Mesothelial cell of epicardium (in vitro differentiated cells): ENCODE measurements at places on chromosomes 2 and 18.
A peak's percentile ranks its signal among the peaks of the same experiment; 100 is the strongest.

- DNase-seq: no peak
- peaks cover 59% of the 10 kb centered on the region for H3K4me1 ChIP-seq
- no peaks in the 10 kb centered on the region for H3K27me3 ChIP-seq
Measured at GRCh38 chr2:168480825-168481585, 24.9 kb downstream of the CERS6 start.

GRCh38 chr2:120441744-120442471, 96.0 kb downstream of the INHBB start:
- H3K27me3 ChIP-seq: peaks cover 74% of the 10 kb centered on the region
- H3K4me3 ChIP-seq: peak overlapping the region; percentile 77
- peaks cover 12% of the 10 kb centered on the region for H3K4me1 ChIP-seq
- DNase-seq: no peak
- H3K36me3 ChIP-seq: no peaks in the 10 kb centered on the region

GRCh38 chr2:31810200-31810917, 200.4 kb downstream of the MEMO1 start:
- H3K27me3 ChIP-seq: no peaks in the 10 kb centered on the region
- no peak overlapping the region for H3K27ac ChIP-seq
- no peak overlapping the region for H3K4me3 ChIP-seq
- H3K36me3 ChIP-seq: no peaks in the 10 kb centered on the region
- H3K4me1 ChIP-seq: no peaks in the 10 kb centered on the region
- no peak for DNase-seq

DNA sequence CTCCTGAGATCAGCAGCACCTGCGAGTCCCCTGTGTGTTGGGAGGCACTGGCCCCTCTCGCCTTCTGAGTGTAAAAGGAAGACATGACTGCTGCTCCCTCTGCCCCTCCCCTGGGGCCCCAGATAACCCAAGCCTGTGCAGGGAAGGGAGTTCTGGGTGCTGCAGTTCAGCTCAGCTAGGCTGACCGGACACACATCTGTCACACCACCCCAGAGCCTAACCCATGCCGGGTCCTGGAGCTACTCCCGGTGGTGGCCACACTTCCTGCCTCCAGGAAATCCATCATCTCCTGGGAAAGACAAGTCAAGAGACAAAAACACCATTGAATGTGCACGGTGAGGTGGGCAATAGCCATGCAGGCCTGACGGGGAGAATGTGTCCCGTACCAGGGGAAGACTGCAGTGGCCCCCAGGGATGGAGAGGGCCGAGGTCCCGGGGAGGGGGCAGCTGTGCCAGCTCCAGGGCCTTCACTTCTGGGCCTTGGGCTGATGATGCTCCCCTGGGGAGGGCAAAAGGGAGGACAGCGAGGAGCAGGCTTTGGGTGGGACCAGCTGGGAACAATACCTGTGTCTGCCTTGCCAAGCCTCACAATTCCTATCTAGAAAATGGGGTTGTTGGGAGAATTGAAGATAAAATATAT, 210.6 kb downstream of the TFCP2L1 start:
- no peak overlapping the region for H3K4me3 ChIP-seq
- H3K4me1 ChIP-seq: peaks cover 23% of the 10 kb centered on the region
- no peak overlapping the region for H3K27ac ChIP-seq
- peaks cover 43% of the 10 kb centered on the region for H3K27me3 ChIP-seq
- no peak for DNase-seq
- no peaks in the 10 kb centered on the region for H3K36me3 ChIP-seq

- H3K27ac ChIP-seq: peak overlapping the region; percentile 73
- H3K27me3 ChIP-seq: no peaks in the 10 kb centered on the region
- peaks cover 28% of the 10 kb centered on the region for H3K36me3 ChIP-seq
- H3K4me1 ChIP-seq: peaks cover 19% of the 10 kb centered on the region
- H3K4me3 ChIP-seq: no peak overlapping the region
- no peak for DNase-seq
Measured at GRCh38 chr2:105262651-105263091, 21.1 kb downstream of the GPR45 start.

- no peak overlapping the region for H3K4me3 ChIP-seq
- H3K27me3 ChIP-seq: peaks cover 15% of the 10 kb centered on the region
- DNase-seq: no peak
Measured at GRCh38 chr18:12397254-12397653, 10.5 kb upstream of the PRELID3A start.

- no peaks in the 10 kb centered on the region for H3K27me3 ChIP-seq
- H3K4me3 ChIP-seq: no peak overlapping the region
- no peak for DNase-seq
- peak overlapping the region; percentile 13 for H3K27ac ChIP-seq
- no peaks in the 10 kb centered on the region for H3K36me3 ChIP-seq
Measured at GRCh38 chr2:45720210-45720609, 68.7 kb downstream of the PRKCE start.

DNA sequence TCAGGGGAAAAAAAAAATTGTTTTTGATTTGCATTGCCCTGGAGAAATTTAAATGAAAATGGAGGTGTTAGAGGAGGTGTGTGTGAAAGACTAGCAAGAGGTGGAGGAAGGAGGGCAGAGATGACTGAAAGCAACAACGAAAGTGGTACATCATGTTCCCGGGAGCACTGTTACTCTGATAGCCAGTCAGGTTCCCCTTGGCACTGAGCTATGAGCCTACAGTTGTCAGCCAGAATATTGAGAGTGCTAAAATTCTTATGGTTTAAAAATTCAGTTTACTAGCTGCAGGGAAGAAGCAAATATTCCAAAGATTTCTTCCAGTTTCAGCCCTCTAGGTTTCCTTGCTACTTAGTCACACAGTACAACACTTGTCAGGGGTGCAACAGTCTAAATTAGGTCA, 366.7 kb upstream of the DLGAP1 start:
- no peak overlapping the region for H3K27ac ChIP-seq
- H3K27me3 ChIP-seq: no peaks in the 10 kb centered on the region
- H3K4me3 ChIP-seq: no peak overlapping the region
- DNase-seq: no peak

- peaks cover 3% of the 10 kb centered on the region for H3K4me1 ChIP-seq
- DNase-seq: no peak
- no peaks in the 10 kb centered on the region for H3K27me3 ChIP-seq
- no peak overlapping the region for H3K4me3 ChIP-seq
- H3K27ac ChIP-seq: no peak overlapping the region
Measured at GRCh38 chr2:54648256-54648655, 75.2 kb upstream of the EML6 start.

- H3K27me3 ChIP-seq: no peaks in the 10 kb centered on the region
- no peak overlapping the region for H3K4me3 ChIP-seq
- H3K4me1 ChIP-seq: peaks cover 2% of the 10 kb centered on the region
- H3K36me3 ChIP-seq: peaks cover 5% of the 10 kb centered on the region
- H3K27ac ChIP-seq: no peak overlapping the region
- no peak for DNase-seq
Measured at GRCh38 chr2:27831279-27832050, 58.7 kb downstream of the RBKS start.

DNA sequence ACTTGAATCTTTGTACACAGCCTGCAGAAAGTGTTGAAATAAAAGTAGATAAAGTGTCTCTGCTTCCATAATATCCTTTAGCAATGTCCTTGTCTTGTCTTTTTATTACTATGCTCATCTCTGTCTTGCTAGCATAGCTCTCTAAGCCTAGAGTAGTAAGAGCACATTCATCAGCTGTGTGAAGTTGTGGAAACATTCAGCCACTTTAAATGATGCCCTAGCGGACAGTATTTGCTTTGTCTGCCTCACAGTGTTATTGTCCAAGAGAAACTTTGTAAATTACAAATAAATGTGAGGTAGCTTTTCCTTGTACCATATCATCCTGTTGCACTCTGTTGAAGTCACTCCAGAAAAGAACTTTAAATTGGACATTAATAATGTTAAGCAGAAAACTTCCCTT, 60.3 kb upstream of the TTC21B start:
- H3K36me3 ChIP-seq: no peaks in the 10 kb centered on the region
- no peak for DNase-seq
- no peaks in the 10 kb centered on the region for H3K4me1 ChIP-seq

GRCh38 chr2:222733846-222734702, 62.6 kb downstream of the MOGAT1 start:
- no peak overlapping the region for H3K4me3 ChIP-seq
- no peak overlapping the region for H3K27ac ChIP-seq
- DNase-seq: no peak
- H3K36me3 ChIP-seq: no peaks in the 10 kb centered on the region

GRCh38 chr2:133952420-133952819, 301.5 kb upstream of the MGAT5 start:
- no peaks in the 10 kb centered on the region for H3K4me1 ChIP-seq
- no peak overlapping the region for H3K4me3 ChIP-seq
- H3K27me3 ChIP-seq: peaks cover 12% of the 10 kb centered on the region
- no peak overlapping the region for H3K27ac ChIP-seq
- H3K36me3 ChIP-seq: no peaks in the 10 kb centered on the region
- DNase-seq: no peak

DNA sequence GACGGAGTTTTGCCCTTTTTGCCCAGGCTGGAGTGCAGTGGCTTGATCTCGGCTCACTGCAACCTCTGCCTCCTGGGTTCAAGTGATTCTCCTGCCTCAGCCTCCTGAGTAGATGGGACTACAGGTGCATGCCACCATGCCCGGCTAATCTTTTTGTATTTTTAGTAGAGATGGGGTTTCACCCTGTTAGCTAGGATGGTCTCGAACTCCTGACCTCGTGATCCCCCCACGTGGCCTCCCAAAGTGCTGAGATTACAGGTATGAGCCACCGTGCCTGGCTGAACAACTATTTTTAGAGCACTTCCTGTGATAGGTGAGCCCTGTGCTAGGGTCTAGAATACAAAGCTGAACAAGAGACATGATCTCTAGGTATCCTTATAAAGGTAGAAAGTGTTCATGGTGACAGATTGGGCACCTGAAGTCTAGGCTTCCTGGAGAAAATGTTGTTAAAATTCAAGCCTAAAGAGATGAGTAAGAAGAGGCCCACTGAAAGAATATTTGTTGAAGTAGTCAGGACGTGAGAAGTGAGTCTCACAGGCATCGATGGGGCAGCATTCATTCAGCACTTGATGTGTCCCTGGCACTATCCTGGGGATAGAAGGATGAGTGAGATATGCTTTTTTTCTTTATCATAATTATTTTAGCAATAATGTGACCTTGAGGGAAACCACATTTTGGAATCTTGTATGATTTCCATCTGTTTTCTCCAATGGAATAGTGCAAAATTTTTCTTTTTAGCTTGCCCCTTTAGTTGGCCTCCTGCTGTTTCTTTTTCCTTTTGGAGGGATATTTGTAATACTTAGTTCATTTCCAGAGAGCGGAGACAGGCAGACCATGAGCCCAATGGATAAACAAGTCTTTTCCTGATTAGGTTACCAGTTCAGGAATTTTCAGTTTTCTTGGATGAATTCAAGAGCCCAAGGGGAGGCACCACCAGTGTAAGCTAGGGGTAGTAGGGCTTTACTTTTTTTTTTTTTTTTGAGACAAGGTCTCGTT, 5.1 kb downstream of the ZNF236 start:
- peak overlapping the region; percentile 13 for H3K27ac ChIP-seq
- no peaks in the 10 kb centered on the region for H3K27me3 ChIP-seq
- DNase-seq: no peak
- H3K4me3 ChIP-seq: no peak overlapping the region
- peaks cover 31% of the 10 kb centered on the region for H3K4me1 ChIP-seq

GRCh38 chr2:222228054-222228453, 70.7 kb downstream of the PAX3 start:
- peaks cover 33% of the 10 kb centered on the region for H3K27me3 ChIP-seq
- H3K4me3 ChIP-seq: no peak overlapping the region
- no peaks in the 10 kb centered on the region for H3K36me3 ChIP-seq
- H3K4me1 ChIP-seq: peaks cover 3% of the 10 kb centered on the region
- no peak for DNase-seq

GRCh38 chr2:176573612-176574483, 304.6 kb downstream of the MTX2 start:
- no peak overlapping the region for H3K4me3 ChIP-seq
- no peak for DNase-seq
- H3K36me3 ChIP-seq: peaks cover 2% of the 10 kb centered on the region
- no peaks in the 10 kb centered on the region for H3K27me3 ChIP-seq
- peaks cover 30% of the 10 kb centered on the region for H3K4me1 ChIP-seq

GRCh38 chr2:226228080-226228479, 571.5 kb downstream of the IRS1 start:
- H3K27me3 ChIP-seq: no peaks in the 10 kb centered on the region
- no peak overlapping the region for H3K27ac ChIP-seq
- H3K36me3 ChIP-seq: no peaks in the 10 kb centered on the region
- peaks cover 2% of the 10 kb centered on the region for H3K4me1 ChIP-seq

GRCh38 chr2:203097735-203098134, 83.1 kb downstream of the NBEAL1 start:
- DNase-seq: no peak
- H3K36me3 ChIP-seq: peaks cover 44% of the 10 kb centered on the region
- H3K4me1 ChIP-seq: no peaks in the 10 kb centered on the region
- H3K27ac ChIP-seq: no peak overlapping the region
- H3K4me3 ChIP-seq: no peak overlapping the region

DNA sequence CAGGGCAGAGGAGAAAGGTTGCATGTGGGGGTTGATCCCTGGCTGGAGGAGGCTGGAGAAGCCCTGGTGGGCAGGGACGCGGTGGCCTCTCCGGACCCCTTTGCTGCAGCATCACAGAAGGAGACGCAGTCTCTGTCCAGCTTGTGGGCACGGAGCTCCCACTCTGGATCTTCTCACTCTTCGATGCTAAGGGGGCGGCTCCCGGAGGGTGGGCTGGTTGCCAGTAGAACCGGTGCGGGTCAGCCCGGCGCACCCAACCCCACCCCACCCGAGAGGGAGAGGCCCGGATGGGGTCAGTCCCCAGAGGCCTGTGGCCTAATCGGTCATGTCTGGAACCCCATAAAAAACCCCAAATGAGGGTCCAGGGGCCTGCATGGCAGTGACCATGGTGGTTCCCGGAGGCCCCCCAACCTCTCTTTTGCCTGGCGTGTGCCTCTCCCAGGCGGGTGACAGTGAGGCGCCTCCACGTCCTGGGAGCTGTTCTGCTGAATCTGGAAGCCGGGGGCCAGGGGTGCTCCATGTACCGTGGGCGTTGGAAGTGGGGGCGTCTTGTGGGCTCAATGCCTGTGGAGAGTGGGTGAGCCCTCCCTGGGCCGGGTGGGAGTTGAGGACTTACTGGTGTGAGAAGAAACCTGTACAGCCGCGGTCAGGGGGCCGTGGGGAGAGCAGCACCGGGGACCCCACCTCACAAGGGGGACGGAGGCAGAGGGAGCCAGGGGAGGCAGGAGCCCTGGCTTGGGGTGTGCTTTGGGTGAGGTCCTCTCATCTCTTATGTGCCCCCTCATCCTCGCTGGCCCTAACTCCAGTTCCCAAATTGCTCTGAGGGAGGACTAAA, 79.6 kb downstream of the RTP5 start:
- H3K4me1 ChIP-seq: no peaks in the 10 kb centered on the region
- H3K27me3 ChIP-seq: peaks cover 53% of the 10 kb centered on the region
- H3K27ac ChIP-seq: no peak overlapping the region
- no peaks in the 10 kb centered on the region for H3K36me3 ChIP-seq
- DNase-seq: no peak
- no peak overlapping the region for H3K4me3 ChIP-seq

GRCh38 chr18:46458472-46458871, 198.5 kb downstream of the LOXHD1 start:
- H3K27me3 ChIP-seq: peaks cover 11% of the 10 kb centered on the region
- H3K4me3 ChIP-seq: no peak overlapping the region
- no peaks in the 10 kb centered on the region for H3K4me1 ChIP-seq
- H3K27ac ChIP-seq: no peak overlapping the region

- H3K27ac ChIP-seq: no peak overlapping the region
- H3K4me1 ChIP-seq: no peaks in the 10 kb centered on the region
- H3K4me3 ChIP-seq: no peak overlapping the region
- no peak for DNase-seq
Measured at GRCh38 chr18:63444580-63444979, 22.3 kb upstream of the VPS4B start.

GRCh38 chr2:201872591-201872990, 66.3 kb downstream of the CDK15 start:
- peaks cover 22% of the 10 kb centered on the region for H3K4me1 ChIP-seq
- H3K36me3 ChIP-seq: peaks cover 2% of the 10 kb centered on the region
- H3K4me3 ChIP-seq: no peak overlapping the region
- no peaks in the 10 kb centered on the region for H3K27me3 ChIP-seq
- H3K27ac ChIP-seq: peak overlapping the region; percentile 91
